Astrocyte of the spinal cord (primary cell): ENCODE measurements at places on chromosomes 1 and 21.

- DNase-seq: no peak
Measured at GRCh38 chr1:47963568-47964358, 33.4 kb downstream of the TRABD2B start.

- DNase-seq: no peak
Measured at GRCh38 chr1:60973668-60974067, 108.7 kb upstream of the NFIA start.

GRCh38 chr21:45164124-45164511 lies 89.7 kb downstream of the ADARB1 start:
- DNase-seq: no peak

GRCh38 chr1:9068981-9069325 lies 482 bp downstream of the SLC2A5 start:
- peak; percentile 16 for DNase-seq

GRCh38 chr21:37538971-37539590 lies 172.5 kb downstream of the DYRK1A start:
- DNase-seq: no peak
